Activated T-helper 1 cell treated with anti-CD3 and anti-CD28 coated beads, Interleukin-2, amount 50 U/mL, for 16 hours (primary cell): ENCODE measurements at places on chromosomes 16 and 17.

DNA sequence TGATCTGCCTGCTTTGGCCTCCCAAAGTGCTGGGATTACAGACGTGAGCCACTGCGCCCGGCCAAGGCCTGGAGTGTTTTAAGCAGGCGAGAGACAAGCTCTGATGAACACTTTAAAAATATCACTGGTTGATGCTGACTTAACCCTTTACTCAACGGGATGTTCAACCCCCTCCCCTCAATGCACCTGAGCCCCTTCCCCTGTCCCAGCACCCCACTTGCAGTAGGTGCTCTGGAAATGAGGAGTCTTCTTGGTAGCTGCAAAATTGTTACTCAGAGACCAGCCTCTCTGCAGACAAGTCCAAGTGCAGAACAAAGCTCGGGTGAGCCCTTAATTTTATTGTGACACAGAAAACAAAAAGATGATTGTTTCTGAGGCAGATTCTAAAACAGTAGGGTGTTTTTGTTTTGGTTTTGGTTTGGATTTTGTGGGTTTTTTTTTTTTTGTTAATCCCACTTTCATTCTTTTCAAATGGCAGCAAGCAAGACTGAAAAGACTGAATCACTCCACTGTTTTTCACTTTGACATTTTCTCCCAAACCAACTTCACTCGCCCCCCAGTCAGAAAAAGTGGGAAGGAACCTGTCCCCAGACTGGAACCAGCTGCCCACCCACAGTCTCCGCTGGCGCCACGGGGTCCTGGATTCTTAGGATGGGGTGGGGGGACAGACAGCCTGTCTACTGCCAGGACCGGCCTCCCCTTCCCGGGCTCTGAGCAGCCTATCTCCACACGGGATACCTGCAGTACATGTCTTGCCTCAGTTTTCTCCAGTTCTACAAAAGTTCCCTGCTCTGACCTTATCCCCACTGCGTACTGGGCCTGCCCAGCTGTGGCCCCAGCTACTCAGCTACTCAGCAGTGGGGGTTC lies 5.2 kb upstream of the PLLP start:
- no peak for DNase-seq

GRCh38 chr17:12133183-12133582 lies 112.5 kb downstream of the MAP2K4 start:
- no peak for DNase-seq

DNA sequence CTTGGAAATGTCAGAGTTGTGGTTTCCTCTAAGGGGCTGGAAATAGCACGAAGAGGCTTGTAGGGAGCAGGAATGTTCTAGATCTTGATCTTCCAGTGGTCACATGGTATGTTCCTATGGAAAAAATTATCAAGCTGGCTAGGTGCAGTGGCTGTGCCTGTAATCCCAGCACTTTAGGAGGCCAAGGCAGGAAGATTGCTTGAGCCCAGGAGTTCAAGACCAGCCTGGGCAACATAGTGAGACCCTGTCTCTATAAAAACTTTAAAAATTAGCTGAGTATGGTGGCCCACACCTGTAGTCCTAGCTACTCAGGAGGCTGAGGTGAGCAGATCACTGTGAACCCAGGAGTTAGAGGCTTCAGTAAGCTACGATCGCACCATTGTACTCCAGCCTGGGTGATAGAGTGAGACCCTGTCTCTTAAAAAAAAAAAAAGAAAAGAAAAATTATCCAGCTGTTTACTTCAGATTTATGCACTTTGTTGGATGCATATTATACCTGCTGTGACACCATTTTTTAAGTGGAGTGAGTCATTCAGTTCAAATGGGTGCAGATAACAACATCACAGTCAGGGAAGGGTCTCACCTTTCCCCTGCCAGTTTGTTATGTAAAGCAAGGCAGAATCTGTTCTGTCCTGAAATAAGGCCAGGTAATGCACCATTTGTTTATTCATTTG lies 65.7 kb upstream of the LYRM9 start:
- no peak for DNase-seq

- DNase-seq, result no peak
These were observed 10.8 kb downstream of the P2RX5 start for GRCh38 chr17:3685174-3685573.

GRCh38 chr17:62188713-62189112 lies 123.6 kb upstream of the MED13 start:
- no peak for DNase-seq

DNA sequence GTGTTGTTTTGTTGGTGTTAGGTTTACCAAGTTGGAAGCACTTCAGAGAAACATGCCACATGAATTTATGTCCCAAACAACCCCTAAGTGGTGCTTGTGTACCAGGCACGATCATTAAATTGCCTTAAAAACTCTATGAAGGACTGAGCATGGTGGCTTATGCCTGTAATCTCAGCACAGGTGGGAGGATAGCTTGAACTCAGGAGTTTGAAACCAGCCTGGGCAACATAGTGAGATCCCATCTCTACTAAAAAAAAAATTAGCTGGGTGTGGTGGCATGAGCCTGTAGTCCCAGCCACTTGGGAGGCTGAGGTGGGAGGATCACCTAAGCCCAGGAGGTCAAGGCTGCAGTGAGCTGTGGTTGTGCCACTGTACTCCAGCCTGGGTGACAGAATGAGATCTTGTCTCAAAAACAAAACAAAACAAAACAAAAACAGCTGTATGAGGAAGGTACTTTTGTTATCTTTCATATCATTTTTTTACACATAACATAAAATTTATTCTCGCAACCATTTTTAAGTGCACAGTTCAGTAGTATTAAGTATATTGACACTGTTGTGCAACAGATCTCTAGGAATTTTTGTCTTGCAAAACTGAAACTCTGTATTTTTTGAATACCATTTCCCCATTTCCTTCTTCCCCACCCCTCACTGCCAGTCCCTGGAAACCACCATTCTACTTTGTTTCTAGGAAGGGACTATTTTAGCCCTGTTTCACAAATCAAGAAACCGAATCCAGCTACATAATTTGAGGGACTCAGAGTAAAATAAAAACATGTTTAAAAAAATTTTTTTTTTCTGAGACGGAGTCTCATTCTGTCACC lies 14.3 kb upstream of the RBBP6 start:
- no peak for DNase-seq

- DNase-seq, result no peak
These were observed 8.4 kb downstream of the FOXK2 start for GRCh38 chr17:82527898-82528297.

DNA sequence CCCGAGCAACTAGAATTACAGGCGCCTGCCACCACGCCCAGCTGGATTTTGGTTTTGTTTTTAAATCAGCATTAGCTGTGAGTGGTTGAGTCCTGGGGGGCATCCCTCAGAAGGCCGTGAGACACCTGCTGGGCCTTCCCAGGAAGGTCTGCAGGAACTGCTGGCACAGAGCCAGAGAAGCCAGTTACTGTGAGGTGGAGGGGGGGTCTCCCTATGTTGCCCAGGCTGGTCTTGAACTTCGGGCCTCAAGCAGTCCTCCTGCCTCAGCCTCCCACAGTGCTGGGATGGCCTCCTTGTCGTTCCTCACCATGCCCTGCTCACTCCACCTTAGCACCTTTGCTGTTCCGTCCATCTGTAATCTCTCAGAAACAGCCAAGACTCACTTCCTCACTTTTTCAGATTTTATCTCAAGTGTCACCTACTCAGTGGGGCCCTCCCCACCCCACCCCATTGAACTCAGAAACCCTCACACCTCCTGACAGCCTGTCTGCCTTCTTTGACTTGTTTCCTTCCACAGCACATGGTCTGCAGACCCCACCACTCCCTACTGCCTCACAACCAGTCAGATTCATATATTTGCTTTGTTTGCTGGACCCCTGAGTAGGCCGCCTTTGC lies 62.3 kb downstream of the WSB1 start:
- no peak for DNase-seq

GRCh38 chr17:39538866-39539265 lies 68.9 kb downstream of the NEUROD2 start:
- no peak for DNase-seq
